ENCODE measurements at places on chromosomes 6 and 20.

DNA sequence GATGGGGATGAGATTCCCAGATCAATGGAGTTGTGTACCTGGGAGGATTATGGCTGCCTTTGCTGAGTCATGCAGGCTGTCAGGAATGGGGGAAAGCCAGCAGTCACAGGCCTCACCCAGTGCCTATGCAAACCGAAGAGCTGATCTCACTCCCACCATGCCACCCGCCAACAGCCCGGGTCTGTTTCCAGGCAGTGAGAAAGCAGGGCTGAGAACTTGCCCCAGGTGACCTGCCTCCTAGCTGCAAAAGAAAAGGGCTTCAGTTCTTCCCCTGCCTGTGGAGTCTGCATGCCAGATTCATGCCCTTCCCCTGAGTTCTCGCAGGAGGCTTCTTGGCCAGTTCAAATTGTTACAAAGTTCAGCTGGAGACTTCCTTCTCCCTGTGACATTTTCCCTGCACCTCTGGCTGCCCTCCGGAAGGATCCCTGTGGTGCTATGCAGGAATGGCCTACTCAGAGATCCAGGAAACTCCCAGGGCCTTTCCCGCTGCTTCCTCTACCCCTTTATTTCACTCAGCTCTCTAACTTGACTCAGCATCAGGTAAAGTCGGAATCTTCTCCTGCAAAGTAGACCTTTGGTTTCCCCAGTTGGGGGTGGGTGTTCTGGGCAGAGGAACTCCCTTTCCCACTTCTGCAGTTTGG, 71.5 kb upstream of the B3GAT2 start:
- no peak for DNase-seq

GRCh38 chr6:18904681-18905080, 517.5 kb downstream of the RNF144B start:
- no peak for DNase-seq

GRCh38 chr6:125117818-125118217, 35.8 kb upstream of the TPD52L1 start:
- no peak for DNase-seq

- DNase-seq, result no peak
Observed at GRCh38 chr20:1945134-1945618, 48.7 kb downstream of the PDYN start.

- DNase-seq, result no peak
Observed at GRCh38 chr6:135897087-135897486, 45.6 kb downstream of the PDE7B start.

GRCh38 chr6:34131326-34132290, 14.3 kb downstream of the GRM4 start:
- DNase-seq, result no peak

Data from NCI-H1436 treated with DMSO at 0.1 percent for 48 hours (cell line).